Heart left ventricle (tissue), 16 donors: ENCODE measurements at places on chromosomes 3 and 15.

DNA sequence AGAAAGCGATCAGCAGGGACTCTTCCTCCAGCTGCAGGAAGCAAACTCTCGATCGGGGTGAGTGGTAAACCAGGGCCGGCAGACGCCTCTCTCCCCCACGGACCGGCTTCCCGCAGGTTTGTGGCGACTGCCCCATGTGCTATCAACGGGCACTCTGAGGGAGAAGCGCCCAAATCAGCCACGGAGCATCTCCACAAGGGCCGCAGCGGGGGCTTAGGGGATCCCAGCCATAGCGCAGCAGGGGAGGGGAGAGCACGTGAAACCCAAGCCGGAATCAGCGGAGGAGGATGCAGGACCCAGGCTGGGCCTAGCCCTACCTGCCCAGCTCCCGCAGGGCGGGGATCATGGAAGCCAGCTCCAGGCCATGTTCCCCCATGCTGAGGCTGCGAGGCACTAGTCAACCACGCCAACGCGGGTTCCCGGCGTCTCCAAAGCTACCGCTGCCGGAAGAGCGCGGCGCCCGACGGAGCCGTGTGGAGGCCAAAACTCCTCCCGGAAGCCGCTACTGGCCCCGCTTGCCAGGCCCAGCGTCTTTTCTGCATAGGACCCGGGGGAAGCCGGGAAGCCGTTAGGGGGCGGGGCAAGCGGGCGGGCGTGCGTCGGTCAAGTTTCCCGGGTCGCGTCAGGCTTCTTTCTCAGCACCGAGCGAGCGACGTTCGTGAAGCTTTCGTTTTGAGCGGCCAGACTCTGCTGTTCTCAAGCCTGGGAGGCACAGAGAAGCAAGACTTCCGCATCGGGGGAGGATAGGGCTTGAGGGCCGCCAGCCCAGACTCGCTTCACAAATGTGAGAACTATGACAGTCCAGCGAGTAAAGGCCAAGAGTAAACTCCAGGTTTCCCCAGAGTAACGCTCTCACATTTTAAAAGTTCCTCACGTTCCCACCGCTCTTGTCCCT, at the start of gene ATR:
ATR (minus strand) TSS at position 405 of the 895 bp plus-strand sequence; CDS start at position 376, 29 bp downstream.
- DNase-seq: peak; percentile 98

DNA sequence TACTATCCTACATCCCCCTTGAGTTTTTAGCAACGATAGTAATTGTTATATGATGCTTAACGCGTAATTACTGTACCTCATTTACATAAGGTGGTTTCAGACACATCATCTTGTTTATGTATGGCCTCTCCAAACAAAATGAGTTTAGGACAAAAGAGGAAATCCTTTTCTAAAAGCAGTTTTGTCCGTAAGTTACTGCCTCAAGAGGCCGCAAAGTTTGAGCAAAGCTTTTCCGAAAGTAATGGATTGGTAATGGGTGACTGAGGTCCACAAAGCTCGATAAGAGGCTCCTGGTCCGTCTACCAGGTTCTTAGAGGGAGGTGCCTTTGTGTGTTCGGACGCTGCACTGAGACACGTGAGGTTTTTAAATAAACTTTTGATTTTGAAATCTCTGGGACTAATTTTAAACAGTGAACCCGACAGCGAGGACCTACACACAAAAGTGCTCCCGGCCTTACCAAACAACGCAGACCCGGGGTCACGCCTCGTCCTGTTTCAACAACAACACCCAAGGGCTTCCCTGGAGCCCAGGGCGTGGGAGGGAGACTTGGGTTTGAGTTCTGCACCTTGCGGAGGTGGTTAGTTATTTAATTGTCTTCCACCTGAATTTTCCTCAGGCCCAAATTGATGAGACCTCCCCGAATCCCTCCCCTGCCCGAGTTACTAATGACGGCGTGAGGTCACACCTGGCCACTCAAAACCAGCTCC, 456 bp upstream of the C15orf61 start:
- DNase-seq: no peak

GRCh38 chr15:51348688-51349087, 7.2 kb downstream of the GLDN start:
- DNase-seq: no peak

DNA sequence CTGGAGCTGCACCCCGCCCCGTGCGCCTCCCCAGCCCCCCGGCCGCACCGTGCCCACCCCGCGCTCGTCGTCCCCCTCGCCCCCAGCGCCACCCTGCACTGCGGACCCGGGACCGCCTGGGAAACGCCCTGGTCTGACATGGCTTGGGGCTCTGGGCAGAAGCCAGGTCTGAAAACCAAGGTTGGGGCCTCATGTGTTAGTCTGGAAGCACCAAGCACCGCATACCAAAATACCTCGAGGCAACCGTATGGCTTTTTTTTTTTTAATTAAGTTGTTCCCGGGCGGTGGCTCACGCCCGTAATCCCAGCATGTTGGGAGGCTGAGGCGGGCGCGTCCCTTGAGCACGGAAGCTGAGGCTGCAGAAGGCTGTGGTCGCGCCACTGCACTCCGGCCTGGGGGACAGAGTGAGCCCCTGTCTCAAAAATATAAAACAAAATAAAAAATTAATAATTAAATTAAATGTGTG, 91.5 kb upstream of the CHD2 start:
- peak; percentile 79 for DNase-seq

- no peak for DNase-seq
These were observed 555.6 kb upstream of the RGMA start for GRCh38 chr15:93644595-93644994.

DNA sequence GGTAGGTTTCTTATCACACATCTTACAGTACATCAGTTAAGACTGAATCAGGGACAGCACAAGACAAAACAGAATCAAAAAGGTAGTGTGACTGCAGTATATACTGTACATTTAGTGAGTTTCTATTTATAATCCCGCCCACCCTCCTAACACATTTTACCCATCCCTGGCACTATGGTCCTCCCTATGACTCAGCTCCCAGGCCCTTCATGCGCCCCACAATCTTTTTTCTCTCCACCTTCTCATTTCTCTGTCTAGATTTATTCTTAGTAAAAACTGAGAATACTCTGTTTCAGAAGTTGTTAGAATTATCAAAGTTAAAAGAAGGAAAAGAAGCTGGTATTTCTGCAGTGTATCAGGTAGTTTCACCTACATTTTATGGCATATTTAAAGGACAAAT, 427.3 kb downstream of the CNTN4 start:
- no peak for DNase-seq

DNA sequence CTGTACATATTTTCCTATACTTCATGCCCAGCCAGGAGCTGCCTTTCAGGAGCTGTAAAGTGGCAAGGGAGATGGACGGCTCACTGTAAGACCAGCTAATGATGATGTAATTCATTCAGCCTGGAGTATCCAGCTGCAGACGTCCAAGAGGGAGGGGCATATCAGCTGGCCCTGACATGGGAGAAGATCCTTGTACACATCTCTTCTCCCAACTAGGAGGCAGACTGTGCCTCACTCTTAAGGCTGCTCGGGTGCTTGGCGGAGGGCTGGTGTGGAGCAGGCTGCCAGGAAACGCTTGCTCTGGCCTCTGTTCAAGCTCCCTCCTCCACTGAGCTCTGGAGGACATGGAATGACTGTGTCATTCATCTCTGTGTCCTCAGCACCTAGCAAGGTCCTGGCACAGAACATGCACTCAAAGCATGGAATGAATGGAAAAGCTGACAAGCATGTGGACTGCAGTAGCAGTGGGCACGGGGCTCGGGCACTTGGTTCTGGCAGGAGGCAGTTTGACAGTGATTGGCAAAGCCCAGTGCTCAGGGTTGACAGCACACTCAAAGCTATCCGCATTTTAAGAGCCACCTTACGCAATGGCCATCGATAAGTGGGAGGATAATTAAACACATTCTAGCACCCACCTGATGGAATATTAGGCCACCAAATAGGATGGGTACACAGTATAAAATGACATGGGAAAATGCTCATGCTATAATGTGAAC, 72.4 kb downstream of the TBC1D2B start:
- peak; percentile 93 for DNase-seq

- DNase-seq: no peak
These were observed 71.3 kb upstream of the STT3B start for GRCh38 chr3:31461426-31461825.

DNA sequence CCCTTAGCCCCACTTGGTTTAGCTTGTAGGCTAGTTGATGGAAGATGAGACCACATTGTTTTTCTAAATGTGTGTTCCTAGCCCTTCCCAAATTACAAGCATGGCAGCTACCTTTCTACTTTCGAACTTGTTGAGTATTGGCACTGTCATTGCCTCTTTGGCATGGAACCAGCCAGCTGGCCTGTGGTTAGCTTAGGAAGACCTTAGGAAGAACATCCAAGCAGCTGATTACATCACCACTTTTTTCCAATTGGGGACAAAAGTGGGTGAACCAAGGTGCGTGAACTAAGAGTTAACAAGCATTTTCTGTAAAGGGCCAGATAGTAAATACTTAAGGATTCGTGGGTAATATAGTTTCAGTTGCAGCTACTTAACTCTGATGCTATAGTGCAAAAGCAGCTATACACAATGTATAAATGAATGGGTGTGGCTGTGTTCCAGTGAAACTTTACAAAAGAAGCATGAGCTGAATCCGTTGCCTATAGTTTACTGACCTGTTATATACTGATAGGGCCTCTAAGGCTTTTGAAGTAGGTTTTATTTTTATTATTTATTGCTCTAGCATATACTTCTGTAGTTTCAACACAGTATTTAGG, 8.5 kb downstream of the KLHL18 start:
- no peak for DNase-seq

GRCh38 chr15:77720655-77721054, 87.9 kb upstream of the LINGO1 start:
- DNase-seq: no peak
